ENCODE measurements at places on chromosomes 11 and 22.

- H3K4me1 ChIP-seq, result peaks cover 9% of the 10 kb centered on the region
- no peaks in the 10 kb centered on the region for H3K27me3 ChIP-seq
- H3K36me3 ChIP-seq, result no peaks in the 10 kb centered on the region
- H3K4me3 ChIP-seq, result peak within 1 kb of the TSS; percentile 49
- no peak for DNase-seq
These were observed at the start of gene EFEMP2 for GRCh38 chr11:65872586-65873317. TSS of gene EFEMP2 (minus strand) at chr11:65872800. CDS start at chr11:65872354, 446 bp downstream.

DNA sequence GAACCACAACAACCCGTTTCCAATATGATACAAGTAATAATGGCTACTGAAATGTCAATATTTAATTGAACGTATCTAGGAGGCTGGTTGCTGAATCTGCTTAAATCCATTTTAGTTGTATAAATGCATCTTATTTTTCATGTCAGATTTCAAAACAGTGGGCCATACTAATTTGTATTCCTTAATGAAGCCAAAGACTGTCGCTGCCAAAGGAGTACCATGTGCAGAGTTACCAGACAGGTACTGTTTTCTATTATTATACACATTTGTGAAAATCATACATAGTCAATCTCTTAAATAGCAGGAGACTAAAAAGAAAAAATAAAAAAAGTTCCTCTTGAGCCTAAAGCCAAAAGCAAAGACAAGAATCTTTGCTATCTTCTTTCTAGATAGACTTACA is 632.3 kb downstream of the LRRC4C start:
- no peaks in the 10 kb centered on the region for H3K4me1 ChIP-seq
- H3K4me3 ChIP-seq, result no peak overlapping the region
- H3K36me3 ChIP-seq, result no peaks in the 10 kb centered on the region
- DNase-seq, result no peak
- H3K27me3 ChIP-seq, result no peaks in the 10 kb centered on the region

DNA sequence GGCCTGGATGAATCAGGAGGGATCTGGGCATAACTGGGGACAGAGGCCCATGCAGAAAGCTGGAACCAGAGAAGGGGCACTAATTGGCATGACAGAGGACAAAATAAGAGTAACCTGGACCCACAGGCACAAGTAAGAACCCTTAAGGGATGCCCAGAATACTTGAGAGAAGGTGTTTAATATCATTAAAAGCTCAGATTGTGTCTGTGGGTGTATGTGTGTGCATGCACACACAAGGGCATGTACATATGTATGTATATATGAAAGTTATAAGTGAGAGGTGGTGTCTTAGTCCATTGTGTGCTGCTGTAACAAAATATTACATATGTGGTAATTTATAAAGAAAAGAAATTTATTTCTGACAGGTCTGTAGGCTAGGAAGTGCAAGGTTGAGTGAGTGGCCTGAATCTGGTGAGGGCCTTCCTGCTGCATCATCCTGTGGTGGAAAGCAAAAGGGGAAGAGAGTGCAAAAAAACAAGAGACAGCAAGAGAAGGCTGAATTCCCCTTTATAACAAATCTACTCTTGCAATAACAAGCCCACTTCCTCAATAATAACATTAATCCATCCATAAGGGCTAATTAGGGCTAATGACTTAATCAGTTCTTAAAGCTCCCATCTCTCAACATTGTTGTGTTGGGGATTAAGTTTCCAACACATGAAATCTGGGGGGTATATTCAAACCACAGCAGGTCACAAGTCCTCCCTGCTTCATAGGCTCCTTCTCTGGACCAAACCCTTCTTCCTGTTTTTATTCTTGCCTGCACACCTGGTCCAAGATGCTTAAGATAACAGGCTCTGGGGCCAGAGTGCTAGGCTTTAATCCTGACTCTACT is 68.3 kb upstream of the POU2AF2 start:
- H3K27me3 ChIP-seq, result no peaks in the 10 kb centered on the region
- DNase-seq, result no peak
- no peak overlapping the region for H3K27ac ChIP-seq
- no peak overlapping the region for H3K4me3 ChIP-seq
- no peaks in the 10 kb centered on the region for H3K36me3 ChIP-seq

- H3K27me3 ChIP-seq, result no peaks in the 10 kb centered on the region
- no peak overlapping the region for H3K27ac ChIP-seq
- peaks cover 6% of the 10 kb centered on the region for H3K4me1 ChIP-seq
- DNase-seq, result no peak
These were observed 168.0 kb upstream of the BDNF start for GRCh38 chr11:27868226-27868625.

- DNase-seq, result no peak
- H3K27ac ChIP-seq, result no peak overlapping the region
- no peaks in the 10 kb centered on the region for H3K27me3 ChIP-seq
- peaks cover 47% of the 10 kb centered on the region for H3K36me3 ChIP-seq
These were observed 20.6 kb upstream of the RAPSN start for GRCh38 chr11:47469361-47470179.

DNA sequence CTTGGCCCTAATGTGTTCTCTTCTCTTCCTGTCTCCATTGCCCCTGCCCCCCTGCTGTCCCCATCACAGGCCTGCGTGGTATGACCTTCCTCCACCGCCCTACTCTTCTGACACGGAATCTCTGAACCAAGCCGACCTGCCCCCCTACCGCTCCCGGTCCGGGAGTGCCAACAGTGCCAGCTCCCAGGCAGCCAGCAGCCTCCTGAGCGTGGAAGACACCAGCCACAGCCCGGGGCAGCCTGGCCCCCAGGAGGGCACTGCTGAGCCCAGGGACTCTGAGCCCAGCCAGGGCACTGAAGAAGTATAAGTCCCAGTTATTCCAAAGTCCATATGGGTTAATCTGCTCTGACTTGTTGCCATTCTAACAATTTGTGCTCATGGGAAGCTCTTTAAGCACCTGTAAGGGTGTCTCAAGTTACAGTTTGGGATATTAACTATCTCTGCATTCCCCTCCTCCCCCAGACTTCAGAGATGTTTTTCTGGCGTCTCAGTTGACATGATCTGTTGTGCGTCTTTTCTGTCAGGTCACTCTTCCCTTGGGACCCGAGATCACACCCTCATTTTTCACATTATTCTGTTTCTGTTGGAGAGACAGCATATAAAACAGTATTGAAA is 60.0 kb downstream of the COMMD9 start:
- H3K27me3 ChIP-seq, result no peaks in the 10 kb centered on the region
- no peak overlapping the region for H3K4me3 ChIP-seq
- H3K4me1 ChIP-seq, result no peaks in the 10 kb centered on the region
- no peak overlapping the region for H3K27ac ChIP-seq
- no peaks in the 10 kb centered on the region for H3K36me3 ChIP-seq
- no peak for DNase-seq

DNA sequence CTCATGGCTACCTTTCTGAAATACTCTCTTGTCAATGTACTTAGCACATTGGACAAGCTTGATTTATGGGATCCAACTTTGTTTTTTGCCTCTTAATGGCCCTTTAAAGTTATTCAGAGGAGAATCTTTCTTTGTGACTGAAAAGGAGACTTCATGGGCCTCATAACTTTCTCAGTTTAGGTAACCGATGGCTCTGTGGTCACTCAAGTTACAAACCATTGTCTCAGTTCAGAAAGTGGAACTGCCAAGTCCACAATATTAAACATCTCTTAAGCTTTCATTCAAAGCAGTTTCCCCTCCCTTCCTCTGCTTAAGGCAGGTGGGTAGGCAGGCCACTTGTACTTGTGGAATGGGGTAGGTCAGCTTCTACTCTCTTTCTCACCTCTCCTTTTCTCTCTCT is 12.3 kb upstream of the ARL14EP start:
- no peaks in the 10 kb centered on the region for H3K4me1 ChIP-seq
- no peak overlapping the region for H3K4me3 ChIP-seq
- no peaks in the 10 kb centered on the region for H3K36me3 ChIP-seq
- no peak overlapping the region for H3K27ac ChIP-seq
- no peak for DNase-seq
- H3K27me3 ChIP-seq, result no peaks in the 10 kb centered on the region

DNA sequence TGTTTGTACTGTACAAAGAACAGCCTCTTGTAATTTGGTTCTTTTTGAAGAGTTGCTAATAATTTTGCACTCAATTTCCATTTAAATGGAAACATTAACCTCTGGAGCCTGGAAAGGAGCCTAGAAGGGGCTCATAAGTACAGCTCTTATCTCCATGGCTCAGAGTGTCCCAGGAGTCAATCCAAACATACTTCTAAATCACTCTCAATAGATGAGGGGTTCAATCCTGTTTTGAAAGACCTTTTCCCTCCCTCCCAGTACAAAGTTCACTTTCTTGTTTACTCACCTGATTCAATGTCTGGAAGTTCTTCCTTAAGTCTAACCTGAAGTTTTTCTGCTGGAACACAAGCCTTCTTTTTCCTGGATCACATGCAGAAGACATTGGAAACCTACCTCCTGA is 273.0 kb upstream of the PLET1 start:
- H3K27ac ChIP-seq, result no peak overlapping the region
- no peak for DNase-seq
- no peak overlapping the region for H3K4me3 ChIP-seq
- H3K36me3 ChIP-seq, result no peaks in the 10 kb centered on the region

- no peaks in the 10 kb centered on the region for H3K36me3 ChIP-seq
- no peak overlapping the region for H3K27ac ChIP-seq
- no peak for DNase-seq
- no peaks in the 10 kb centered on the region for H3K27me3 ChIP-seq
- no peak overlapping the region for H3K4me3 ChIP-seq
These were observed 29.9 kb downstream of the MS4A2 start for GRCh38 chr11:60118338-60118737.

GRCh38 chr11:18243783-18244362 is 4.6 kb downstream of the SAA2 start:
- H3K27me3 ChIP-seq, result peaks cover 10% of the 10 kb centered on the region
- peak; percentile 70 for DNase-seq
- no peak overlapping the region for H3K4me3 ChIP-seq
- no peaks in the 10 kb centered on the region for H3K36me3 ChIP-seq

- H3K4me1 ChIP-seq, result no peaks in the 10 kb centered on the region
- no peaks in the 10 kb centered on the region for H3K36me3 ChIP-seq
- no peaks in the 10 kb centered on the region for H3K27me3 ChIP-seq
- H3K4me3 ChIP-seq, result no peak overlapping the region
- no peak overlapping the region for H3K27ac ChIP-seq
These were observed 32.3 kb downstream of the FEZ1 start for GRCh38 chr11:125463590-125464269.

DNA sequence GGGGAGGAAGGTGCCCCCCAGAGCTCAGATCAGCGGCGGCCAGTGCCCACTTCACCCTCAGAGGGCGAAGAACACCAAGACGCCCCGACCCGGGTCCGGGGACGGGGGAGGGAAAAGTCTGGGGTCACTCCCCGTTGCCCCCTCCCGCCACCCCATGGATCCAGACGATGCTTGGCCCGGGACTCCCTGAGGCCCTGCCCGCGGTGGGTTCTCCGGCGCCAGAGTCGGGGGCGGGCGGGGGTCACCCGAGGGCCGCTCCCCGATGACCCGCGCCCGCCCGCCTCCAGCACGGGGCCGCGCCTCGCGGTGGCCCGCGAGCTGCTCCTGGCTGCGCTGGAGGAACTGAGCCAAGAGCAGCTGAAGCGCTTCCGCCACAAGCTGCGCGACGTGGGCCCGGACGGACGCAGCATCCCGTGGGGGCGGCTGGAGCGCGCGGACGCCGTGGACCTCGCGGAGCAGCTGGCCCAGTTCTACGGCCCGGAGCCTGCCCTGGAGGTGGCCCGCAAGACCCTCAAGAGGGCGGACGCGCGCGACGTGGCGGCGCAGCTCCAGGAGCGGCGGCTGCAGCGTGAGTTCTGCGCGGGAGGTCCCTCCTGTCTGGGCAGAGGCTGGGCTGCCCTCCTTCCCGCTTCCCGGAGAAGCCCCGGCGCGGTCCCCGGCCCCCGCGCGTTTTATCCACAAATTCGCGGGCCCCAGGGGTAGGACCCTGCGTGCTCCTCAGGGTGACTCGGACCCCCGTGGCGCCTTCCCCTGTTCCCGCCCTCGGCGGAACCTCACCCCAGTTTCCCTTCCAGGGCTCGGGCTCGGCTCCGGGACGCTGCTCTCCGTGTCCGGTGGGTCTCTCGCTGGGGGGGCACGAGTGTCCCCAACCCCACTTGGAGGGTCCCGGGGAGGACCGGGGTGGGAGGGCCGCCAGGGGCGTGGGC is 1.1 kb downstream of the NLRP6 start:
- peaks cover 34% of the 10 kb centered on the region for H3K4me1 ChIP-seq
- H3K36me3 ChIP-seq, result no peaks in the 10 kb centered on the region
- H3K27ac ChIP-seq, result peak overlapping the region; percentile 27
- no peak for DNase-seq
- H3K4me3 ChIP-seq, result peak overlapping the region; percentile 38

DNA sequence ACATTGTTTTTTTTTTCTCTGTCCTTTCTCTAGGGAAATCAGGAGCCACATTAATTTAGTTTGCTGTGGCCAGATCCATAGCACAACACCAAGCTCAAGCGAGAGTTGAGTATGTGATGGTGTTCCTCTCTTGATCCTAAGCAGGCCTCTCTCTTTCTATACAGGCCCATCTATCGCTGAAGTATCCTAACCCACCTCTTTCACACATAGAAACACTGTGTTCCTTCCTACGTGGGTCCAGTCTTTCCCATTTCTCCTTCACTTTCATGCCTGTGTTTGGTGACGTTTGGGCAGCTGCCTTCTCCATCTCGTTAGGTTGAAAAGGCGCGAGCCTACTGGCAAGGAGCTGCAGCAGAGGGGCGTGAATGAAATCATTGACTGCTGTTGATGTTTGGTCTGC is 2.4 kb downstream of the PACS1 start:
- peaks cover 27% of the 10 kb centered on the region for H3K4me1 ChIP-seq
- no peak overlapping the region for H3K4me3 ChIP-seq
- H3K36me3 ChIP-seq, result no peaks in the 10 kb centered on the region

GRCh38 chr11:57899378-57899777 is 124.3 kb upstream of the OR9Q1 start:
- peak; percentile 62 for DNase-seq
- peaks cover 9% of the 10 kb centered on the region for H3K4me1 ChIP-seq
- H3K36me3 ChIP-seq, result no peaks in the 10 kb centered on the region

DNA sequence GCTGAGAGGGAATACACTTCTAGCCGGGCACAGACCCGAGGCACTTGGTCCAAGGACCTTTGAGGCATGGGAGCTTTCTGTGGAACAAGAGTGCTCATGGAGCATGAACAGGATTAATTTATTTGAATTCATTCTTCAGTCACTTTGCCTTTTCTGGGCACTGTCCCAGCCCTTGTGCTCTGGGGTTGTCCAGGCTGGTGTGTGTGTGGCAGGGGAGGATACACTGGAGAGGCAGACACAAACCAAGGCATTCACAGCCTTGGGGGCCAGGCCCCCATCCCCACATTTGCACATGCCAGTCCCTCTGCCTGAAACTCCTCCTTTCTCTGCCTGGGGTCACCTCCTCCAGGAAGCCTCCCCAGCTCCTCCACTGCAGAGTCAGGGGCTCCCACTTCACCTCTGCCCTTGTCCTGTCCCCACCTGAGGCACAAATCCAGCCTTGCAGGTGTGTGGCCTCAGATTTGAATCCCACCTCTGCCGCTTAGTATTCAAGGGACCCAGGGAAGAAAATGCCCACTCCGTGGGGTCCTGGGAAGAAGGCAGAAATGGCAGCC is 55.5 kb downstream of the MYO7A start:
- no peaks in the 10 kb centered on the region for H3K36me3 ChIP-seq
- DNase-seq, result no peak
- no peak overlapping the region for H3K27ac ChIP-seq
- peaks cover 11% of the 10 kb centered on the region for H3K4me1 ChIP-seq
- H3K27me3 ChIP-seq, result no peaks in the 10 kb centered on the region
